Left forelimb (tissue), 1 donor: ENCODE measurements at places on chromosomes 3 and 15.

DNA sequence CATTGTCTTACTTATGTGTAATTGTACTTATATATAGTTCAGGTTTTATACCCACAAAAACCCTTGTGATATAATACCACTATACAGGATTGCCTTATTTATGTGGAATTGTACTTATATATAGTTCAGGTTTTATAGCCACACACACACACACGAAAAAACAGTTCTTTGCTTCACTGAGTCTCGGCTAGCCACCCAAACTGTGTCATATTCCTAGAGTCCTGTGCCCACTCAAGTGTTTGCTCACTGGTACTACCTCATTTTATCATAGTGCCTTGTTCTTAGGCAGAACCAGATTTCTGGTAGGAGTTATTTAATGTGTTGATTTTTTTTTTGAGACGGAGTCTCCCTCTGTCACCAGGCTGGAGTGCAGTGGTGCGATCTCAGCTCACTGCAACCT lies 12.5 kb downstream of the RASA2 start:
- no peak for DNase-seq

GRCh38 chr3:72571638-72572114 lies 276.6 kb downstream of the SHQ1 start:
- DNase-seq, result no peak

DNA sequence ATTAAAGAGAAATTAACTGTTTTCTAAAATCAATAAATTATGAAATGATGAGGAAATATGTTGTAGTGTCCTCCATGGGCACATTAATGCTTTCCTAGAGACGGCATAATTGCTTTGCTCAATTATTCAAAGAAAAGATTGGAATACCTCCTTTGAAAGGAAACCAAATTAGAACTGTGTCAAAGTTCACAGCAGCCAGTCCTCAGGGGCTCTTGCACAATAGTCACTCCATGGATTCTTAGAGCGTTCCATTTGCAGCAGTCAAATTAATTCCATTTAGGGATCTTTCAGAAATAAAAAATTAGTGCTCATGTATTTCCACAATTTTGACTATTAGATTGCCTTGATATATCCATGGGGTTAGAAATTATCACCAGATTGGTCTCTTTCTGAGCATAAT lies 841.6 kb upstream of the DPPA4 start:
- no peak for DNase-seq

DNA sequence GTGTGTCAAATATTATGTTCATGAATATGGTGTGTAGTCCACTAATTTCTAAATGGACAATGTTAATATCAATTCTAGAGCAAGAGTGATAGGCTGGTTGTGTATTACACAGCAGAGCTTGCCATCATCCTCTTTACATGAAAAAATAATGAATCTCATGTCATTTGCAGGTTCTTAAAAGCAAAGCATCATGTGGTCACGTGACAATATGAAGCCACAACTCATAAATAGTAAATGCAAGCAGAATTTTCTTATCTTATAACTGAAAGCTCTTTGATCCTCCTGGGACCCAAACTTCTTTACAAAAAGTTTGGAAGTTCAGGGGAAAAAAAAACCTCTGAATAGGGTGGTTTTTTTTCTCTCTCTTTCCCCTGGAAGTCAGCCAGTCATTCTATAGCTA lies 26.9 kb upstream of the LRRN1 start:
- DNase-seq, result no peak

- no peak for DNase-seq
Observed at GRCh38 chr15:76575274-76575673, 238.7 kb downstream of the ISL2 start.
